ENCODE measurements at places on chromosomes 13 and 19.

GRCh38 chr13:75724752-75725517 lies 88.8 kb downstream of the LMO7 start:
- DNase-seq: no peak

- no peak for DNase-seq
Observed at GRCh38 chr19:1522838-1523237, 1.0 kb upstream of the PLK5 start.

DNA sequence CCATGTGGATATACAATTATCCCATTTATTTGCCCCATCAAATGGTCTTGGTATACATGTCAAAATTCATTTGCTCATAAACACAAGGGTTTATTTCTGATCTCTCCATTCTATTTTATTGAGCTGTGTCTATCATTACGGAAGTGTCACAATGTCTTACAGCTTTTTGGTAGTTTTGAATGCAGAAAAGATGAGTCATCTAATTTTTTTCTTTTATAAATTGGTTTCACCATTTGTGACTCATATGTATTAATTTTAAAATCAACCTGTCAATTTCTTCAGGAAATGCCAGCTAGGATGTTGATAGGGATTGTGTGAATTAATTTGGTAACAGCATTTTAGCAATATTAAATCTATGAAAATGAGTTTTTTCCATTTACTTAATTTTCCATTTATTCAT lies 2549.4 kb downstream of the PCDH9 start:
- no peak for DNase-seq

- no peak for DNase-seq
Observed at GRCh38 chr13:51605698-51606097, 21.4 kb downstream of the WDFY2 start.

- DNase-seq: no peak
Observed at GRCh38 chr13:109275852-109276251, 510.5 kb downstream of the IRS2 start.

- DNase-seq: no peak
Observed at GRCh38 chr13:75181906-75182305, 300.1 kb downstream of the TBC1D4 start.

- DNase-seq: no peak
Observed at GRCh38 chr19:24048261-24048660, 38.7 kb upstream of the ZNF254 start.

DNA sequence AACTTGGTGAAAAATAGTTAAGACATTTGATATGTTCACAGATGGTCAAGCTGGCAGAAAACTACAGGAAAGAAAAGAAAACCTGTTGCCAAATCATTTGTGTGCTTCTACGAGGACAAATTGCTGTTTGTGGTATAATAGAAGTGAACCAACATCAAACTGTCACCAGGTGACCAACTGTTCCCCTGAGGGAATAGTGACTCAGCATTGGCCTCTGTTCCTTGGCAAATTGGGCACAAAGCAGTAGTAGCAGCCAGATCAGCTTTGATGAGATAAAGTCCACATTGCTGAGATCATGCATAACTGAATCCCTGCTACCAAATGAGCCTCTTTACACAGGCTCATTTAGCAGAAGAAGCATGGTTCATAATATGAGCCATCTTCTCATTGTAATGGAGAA lies 103.5 kb downstream of the POSTN start:
- no peak for DNase-seq

GRCh38 chr13:97976610-97977521 lies 23.4 kb downstream of the IPO5 start:
- no peak for DNase-seq

- DNase-seq: no peak
Observed at GRCh38 chr13:30577401-30577852, 40.3 kb upstream of the USPL1 start.

DNA sequence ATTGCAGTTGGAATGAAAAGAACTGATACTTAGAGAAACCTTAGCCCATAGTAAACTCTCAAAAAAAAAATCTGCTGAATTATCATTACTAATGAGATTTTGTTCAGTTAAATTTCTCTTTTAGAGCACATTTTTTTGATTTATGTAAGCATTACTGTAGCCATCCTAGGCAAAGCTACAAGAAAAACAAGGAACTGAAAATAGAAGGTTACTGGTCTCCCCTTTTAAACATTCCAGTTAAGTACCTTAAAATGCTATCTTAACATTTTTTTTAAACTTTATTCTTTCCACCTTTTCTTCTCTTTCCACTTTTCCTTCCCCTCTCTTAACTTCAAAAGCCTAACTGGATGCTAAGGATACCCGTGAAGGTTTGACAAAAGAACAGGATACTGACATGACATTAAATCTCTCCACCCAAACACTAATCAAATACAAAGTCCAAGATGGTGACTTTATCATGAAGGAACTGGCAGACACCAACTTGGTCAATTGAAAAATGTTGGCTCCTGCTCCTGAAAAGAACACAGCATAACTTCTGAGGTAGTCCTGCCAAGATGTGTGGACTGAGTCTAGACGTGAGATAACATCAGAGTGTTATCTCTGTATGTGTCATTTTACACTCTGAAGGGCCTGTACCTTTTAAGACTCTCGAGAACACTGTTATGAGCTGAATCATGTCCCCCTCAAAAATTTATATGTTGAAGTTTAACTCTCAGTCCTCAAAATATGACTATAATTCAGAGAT lies 29.5 kb upstream of the SACS start:
- DNase-seq: no peak

DNA sequence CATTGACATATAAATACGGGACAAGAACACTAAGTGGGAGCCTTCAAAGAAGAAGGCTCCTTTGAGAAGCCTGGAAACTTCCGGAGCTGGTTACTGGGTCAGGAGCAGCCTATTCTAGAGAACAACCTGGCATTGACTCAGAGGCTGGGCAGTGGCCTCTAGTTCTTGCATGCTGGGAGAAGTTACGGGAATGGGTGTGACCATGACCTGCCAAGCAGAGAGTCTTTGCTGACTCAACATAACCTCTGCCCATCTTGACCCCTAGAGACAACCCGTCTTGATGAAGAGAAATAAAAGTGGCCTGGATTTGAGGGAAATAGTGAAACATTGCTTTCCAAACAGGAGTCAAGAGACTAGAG lies 21.0 kb downstream of the STARD13 start:
- no peak for DNase-seq

- DNase-seq: no peak
Observed at GRCh38 chr13:28258417-28258816, 120.1 kb downstream of the PAN3 start.

DNA sequence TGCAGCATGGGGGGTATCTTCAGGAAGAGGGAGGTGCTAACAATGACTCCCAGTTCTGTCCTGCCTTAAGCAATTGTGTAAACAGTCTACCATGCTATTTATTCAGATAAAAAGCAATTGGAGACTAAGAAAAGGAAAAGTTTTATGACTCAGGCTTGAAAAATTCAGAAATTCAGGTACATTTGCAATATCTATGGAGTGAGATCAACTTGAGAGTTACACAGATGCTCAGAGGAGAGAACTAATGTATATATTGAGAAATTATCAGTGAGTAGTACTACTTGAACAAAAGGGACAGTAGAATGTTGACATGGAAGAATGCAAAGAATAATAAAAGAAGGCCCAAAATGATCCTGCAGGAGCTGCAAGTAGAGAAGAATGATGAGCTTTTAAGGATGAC lies 277.6 kb upstream of the DACH1 start:
- no peak for DNase-seq

GRCh38 chr13:106756446-106756845 lies 188.5 kb upstream of the ARGLU1 start:
- no peak for DNase-seq

DNA sequence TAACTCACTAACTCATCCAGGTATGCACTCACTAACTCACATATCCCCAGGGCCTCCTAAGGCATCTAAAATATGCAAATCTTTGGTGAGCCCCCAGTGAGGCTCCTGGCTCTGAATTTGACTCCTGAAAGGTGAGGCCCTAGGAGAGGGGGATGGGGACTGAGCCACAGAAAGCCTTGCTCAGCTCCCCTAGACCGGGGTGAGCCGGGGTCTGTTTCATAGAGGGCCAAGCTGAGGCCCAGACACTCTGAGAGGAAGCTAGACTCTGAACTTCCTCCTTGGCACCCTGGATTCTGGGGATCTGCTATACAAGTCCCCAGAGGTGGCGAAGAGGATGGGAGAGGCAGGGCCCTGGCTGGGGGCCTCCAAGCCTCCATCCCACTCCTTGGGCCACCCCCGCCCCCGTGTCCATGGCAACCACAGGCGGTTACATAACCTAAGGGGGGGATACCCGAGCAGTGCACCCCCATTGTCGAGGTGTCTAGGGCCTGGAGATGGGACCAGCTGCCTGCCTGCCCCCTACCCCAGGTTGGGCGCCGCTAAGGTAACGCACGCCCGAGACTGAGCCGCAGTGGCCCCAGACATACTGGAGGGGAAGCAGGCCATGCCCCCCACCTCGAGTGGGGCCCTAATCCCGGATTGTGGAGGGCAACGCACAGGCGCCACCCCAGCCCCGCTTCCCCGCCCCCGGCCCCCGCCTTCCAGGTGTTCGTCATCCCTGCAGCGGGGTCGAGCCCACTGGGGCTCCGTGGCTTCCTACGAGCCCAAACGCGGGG lies 646 bp downstream of the ABHD8 start:
- no peak for DNase-seq

- DNase-seq: no peak
Observed at GRCh38 chr13:110863685-110864084, 51.2 kb downstream of the ANKRD10 start.

DNA sequence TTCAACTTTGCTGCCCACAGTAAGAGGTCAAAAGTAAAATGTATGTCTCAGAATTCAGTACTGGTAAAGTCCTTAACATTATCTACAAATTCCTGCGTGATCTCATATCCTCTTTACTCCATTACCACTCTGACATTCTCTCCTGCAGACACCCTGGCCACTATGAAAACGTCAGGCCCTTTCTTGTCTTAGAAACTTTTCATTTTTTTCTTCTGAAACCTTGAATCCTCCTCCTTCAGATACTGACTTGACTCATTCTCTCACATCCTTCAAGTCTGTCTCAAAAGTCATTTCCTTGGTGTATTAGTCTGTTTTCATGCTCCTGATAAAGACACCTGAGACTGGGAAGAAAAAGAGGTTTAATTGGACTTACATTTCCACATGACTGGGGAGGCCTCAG lies 262.3 kb downstream of the POU4F1 start:
- DNase-seq: no peak

DNA sequence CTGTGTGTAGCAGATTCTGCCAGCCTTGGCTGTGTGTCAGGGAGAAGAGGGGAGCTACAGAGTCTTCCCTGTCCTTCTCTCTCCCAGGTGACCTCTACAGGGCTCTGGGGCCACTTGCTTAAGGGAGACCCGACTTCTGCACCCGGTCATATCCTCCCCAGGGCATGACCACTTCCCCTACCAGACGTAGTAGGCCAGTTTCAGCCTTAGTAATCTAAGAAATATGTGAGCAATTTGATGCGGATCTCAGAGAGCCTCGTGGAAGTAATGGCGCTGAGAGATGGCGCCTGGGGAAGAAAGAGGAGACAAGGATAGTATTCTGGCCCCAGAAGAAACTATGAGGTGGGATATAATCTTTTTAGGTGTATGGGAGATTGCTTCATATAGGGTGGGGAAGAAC lies 41.9 kb downstream of the NFIX start:
- no peak for DNase-seq

- no peak for DNase-seq
Observed at GRCh38 chr19:46224773-46225172, 4.8 kb upstream of the IGFL1 start.

GRCh38 chr19:1936430-1936829 lies 4.5 kb upstream of the CSNK1G2 start:
- DNase-seq: no peak

GRCh38 chr13:47503475-47503874 lies 497.6 kb downstream of the SUCLA2 start:
- DNase-seq: no peak

DNA sequence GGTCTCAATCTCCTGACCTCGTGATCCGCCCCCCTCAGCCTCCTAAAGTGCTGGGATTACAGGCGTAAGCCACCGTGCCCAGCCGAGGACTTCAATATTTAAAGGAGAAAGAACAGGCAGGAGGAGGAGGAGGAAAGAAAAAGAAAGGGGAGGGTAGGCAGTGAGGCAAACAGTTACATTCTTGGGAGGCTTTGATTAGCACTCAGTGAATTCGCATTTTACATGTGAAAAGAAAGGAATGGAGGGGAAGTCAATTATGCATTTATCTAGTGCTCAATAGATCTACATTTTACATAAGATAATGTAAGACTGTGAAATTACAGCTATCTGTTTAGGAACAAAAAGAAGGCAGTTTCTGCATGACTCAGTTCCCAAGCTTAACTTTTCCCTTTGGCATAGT lies 30.9 kb upstream of the CXCL17 start:
- no peak for DNase-seq

- DNase-seq: no peak
Observed at GRCh38 chr19:55636723-55637122, 4.1 kb upstream of the ZNF580 start.

- DNase-seq: no peak
Observed at GRCh38 chr13:88377852-88378251, 706.7 kb downstream of the SLITRK5 start.

GRCh38 chr19:33171916-33172359 lies 22.2 kb upstream of the LRP3 start:
- no peak for DNase-seq

GRCh38 chr19:41299046-41299754 lies 10.8 kb upstream of the CCDC97 start:
- DNase-seq: no peak

DNA sequence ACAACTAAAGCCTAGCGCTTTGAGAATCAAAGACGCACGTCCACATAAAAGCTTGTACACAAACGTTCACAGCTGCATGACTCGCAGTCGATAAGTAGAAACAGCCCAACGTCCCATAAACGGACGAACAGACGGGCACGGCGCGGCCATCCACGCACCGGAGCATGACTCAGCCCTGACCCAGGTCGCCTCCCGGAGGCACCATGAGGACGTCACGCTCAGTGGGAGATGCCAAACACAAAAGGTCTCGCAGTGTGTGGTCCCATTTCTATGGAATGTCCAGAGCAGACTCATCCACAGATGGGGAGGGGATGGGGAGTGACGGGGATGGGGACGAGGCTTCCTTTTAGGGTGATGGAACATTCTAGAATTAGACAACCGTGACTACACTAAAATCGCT lies 9.4 kb downstream of the POLRMT start:
- no peak for DNase-seq

DNA sequence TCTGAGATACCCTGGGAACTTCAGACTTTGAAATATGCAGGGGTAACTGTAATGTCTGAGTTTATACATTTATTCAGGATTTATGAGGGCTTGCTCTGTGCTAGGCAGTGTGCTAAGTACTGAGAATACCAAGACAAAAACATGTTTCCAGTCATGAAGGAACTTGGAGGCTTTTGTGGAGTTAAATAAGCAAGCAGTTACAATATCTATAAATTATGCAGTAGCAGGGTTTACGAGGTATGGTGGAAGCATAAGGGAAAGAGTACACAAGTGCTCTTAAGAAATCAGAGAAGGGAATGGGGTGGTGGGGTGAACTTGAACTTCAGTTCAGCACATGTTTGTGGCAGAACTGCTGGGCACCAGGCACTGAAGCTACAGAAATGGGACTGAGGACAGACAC lies 28.0 kb downstream of the MAB21L1 start:
- DNase-seq: no peak
